Mesothelial cell of epicardium (in vitro differentiated cells): ENCODE measurements at places on chromosomes 12 and 14.
A peak's percentile ranks its signal among the peaks of the same experiment; 100 is the strongest.

GRCh38 chr12:83320350-83320749, 633.6 kb downstream of the TMTC2 start:
- DNase-seq = no peak
- peak overlapping the region; percentile 60 for H3K27ac ChIP-seq
- peaks cover 47% of the 10 kb centered on the region for H3K4me1 ChIP-seq
- no peak overlapping the region for H3K4me3 ChIP-seq
- no peaks in the 10 kb centered on the region for H3K27me3 ChIP-seq

DNA sequence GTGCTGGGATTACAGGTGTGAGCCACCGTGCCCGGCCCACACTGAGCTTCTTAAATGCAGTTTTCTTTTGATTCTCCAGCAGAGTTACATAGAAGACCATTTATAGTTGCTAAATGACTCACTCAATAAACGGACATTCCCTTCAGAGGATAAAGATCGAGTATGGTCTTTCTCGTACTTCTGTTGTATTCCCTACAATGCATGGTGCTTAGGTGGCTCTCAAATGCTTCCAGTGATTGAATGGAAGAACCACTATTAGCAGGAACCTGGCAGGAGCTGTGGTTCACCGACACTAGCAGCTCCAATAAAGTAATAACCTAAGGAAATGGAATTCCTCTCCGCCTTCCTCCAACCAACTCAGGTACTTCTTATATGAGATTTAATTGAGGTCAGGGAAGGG, 3.9 kb upstream of the GPRC5A start:
- no peaks in the 10 kb centered on the region for H3K27me3 ChIP-seq
- DNase-seq = no peak
- H3K4me1 ChIP-seq = peaks cover 77% of the 10 kb centered on the region
- H3K27ac ChIP-seq = peak overlapping the region; percentile 100

DNA sequence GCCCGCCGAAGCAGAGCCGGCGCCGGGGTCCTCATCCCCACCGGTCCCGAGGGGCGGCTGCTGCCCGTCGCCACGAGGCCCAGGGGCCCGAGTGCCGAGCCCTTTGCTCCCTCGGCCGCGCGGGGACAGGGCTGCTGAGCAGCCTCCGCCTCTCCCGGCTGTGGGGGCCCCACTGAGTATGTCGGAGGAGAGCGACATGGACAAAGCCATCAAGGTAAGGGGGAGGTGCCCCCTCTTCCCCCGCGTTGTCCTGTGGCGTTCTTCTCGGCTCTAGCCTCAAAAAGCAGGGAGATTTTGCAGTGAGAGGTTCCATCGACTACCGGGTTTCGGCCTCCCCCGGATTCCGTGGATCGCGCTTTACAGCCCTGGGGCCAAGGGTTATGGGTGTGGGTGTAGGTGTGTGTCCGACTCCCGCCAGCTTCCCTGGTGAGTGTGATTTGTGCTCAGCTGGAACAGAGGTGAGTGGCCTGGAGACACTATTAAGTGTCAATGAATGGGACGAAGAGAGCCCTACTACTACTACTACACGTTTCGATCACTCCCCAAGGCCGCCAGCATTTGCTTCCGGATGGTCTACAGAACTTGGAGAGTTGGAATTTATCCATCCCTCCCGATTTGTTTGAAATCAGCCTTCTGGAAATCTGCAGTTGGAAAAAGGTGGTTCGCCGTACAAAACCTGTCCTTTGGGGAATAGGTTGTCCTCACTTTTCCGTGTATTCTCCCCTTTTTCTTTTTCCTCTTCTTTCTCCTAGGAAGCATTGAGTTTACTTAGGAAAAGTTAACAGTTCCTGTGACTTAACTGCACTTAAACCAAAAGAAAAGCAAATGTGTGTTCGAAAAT, 748 bp downstream of the MAPKAPK5 start:
- peak overlapping the region; percentile 98 for H3K27ac ChIP-seq
- peaks cover 41% of the 10 kb centered on the region for H3K4me1 ChIP-seq
- peak; percentile 39 for DNase-seq
- H3K36me3 ChIP-seq = peaks cover 27% of the 10 kb centered on the region
- H3K4me3 ChIP-seq = peak overlapping the region; percentile 92

- no peaks in the 10 kb centered on the region for H3K36me3 ChIP-seq
- H3K4me3 ChIP-seq = no peak overlapping the region
- no peak for DNase-seq
- H3K27ac ChIP-seq = no peak overlapping the region
- peaks cover 22% of the 10 kb centered on the region for H3K4me1 ChIP-seq
- H3K27me3 ChIP-seq = no peaks in the 10 kb centered on the region
These were observed 157.5 kb upstream of the LRIG3 start for GRCh38 chr12:59077575-59078426.

DNA sequence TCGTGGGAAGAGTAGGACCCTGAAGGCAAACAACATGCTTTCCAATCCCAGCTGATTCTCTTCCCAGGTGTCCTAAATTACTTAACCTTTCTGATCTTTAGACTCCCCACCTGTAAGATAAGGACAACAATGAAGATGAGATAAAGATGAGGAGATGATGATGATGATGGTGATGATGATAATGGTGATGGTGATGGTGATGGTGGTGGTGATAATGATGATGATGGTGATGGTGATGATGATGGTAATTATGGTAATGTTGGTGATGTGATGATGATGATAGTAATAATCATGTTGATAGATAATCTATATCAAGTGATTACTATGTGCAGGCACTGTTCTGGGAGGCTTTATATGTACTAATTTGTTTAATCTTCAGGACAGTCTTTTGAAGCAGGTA, 48.3 kb downstream of the NR1H4 start:
- no peaks in the 10 kb centered on the region for H3K36me3 ChIP-seq
- H3K4me1 ChIP-seq = no peaks in the 10 kb centered on the region
- no peak overlapping the region for H3K27ac ChIP-seq
- H3K27me3 ChIP-seq = peaks cover 54% of the 10 kb centered on the region
- no peak overlapping the region for H3K4me3 ChIP-seq
